Cardiac fibroblast (primary cell): ENCODE measurements at places on chromosomes 11 and 22.

GRCh38 chr11:10289765-10290380, 4.1 kb downstream of the SBF2 start:
- DNase-seq: no peak

DNA sequence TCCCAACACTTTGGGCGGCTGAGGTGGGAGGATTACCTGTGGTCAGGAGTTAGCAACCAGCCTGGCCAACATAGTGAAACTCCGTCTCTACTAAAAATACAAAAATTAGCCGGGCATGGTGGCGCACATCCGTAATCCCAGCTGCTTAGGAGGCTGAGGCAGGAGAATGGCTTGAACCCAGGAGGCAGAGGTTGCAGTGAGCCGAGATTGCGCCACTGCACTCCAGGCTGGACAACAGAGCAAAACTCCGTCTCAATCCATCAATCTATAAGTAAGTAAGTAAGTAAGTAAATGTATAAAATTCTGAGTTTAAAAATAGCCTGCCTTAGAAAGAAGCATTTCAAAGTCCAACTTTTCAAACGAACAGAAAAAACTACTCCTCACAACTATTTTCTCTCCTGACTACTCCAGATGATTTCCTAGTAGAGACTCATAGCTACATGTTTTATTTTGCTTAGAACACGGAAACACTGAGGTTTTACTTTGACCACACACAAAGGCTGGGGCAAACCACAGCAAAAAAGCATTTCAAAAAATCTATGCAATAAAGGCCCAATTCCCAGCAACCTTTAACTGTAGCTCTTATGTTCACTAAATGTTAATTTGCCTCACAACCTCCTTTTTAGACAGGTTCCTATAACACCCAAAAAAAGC, 16.3 kb downstream of the SPTY2D1 start:
- DNase-seq: peak; percentile 54

DNA sequence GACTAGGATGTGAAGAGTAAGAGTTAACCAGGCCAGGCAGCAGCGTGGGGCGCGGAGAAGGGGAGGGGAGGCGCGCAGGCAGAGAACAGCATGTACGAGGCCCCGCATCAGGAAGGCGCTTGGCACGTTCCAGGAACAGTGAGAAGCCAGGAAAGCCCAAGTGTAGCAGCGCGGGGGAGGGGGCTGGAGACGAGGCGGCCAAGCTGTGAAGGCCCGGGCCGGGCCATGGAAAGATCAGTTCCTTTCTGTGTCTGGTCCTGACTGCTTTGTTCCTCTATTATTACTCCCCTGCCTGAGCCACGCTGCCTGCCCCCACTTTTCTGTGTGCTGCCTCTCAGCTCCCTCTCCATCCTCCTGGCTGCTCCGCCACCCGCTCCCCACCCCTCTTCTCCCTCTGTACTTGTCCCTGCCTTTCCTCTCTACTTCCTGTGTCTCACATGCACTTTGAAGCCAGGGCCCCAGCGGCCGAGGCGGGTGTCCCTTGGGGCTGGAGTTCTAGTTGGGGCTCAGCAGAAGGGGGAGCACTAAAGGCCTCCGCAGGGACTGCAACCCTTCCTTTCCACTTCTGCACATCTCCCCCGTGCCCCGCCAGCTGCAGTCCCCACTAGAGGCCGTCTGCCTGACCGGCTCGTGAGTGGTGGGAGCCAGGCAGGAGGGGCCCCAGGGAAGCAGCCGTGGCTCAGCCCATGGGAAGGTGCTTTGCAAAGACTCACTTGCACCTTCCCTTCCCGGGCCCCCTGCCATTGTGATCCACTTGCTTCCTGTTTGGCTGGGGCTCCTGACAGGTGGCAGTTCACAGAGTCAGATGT, 63.7 kb downstream of the PRDM11 start:
- peak; percentile 92 for DNase-seq

DNA sequence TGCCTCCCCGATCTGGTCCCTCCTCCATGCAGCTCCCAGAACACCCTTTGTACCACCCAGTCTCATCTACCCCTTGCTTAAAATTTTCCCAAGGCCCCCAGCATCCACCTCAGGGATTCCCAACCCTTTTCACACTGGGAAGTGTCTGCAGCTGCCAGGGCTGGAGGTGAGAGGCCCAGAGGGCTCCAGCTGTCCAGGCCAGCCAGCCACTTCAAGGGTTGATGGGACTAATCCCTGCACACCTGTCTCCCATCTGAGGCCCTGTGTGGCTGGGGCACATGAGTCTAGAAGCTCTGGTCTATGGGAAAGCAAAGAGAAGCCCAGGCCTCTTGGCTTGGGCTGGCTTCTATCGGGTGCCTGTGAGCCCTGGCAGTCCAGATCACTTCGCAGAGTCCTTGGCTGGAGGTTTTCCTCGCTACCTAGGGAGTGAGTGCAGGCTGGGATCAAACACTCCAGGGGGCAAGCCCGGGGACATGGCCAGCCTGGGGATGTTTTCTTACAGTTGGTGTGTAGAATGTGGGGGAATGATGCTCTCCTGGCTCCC, 41.1 kb upstream of the TPBGL start:
- no peak for DNase-seq

DNA sequence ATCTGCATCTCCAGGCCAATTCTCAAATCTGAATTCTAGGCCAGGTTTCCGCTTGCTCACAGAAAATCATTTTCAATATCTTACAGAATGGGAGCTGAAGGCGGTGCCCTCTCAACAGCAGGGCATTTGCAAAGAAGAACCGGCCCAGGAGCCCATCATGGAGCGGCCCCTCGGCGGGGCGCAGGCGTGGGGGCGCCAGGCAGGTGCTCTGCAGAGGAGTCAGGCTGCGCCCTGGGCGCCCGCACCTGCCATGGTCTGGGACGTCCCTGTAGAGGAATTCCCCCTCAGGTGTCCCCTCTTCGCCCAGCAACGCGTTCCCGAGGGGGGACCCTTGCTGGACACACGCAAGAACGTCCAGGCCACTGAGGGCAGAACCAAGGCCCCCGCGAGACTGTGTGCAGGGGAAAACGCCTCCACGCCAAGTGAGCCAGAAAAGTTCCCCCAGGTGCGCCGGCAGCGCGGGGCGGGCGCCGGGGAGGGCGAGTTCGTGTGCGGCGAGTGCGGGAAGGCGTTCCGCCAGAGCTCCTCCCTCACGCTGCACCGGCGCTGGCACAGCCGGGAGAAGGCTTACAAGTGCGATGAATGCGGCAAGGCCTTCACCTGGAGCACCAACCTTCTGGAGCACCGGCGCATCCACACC, 11.5 kb downstream of the ZNF74 start:
- DNase-seq: no peak

DNA sequence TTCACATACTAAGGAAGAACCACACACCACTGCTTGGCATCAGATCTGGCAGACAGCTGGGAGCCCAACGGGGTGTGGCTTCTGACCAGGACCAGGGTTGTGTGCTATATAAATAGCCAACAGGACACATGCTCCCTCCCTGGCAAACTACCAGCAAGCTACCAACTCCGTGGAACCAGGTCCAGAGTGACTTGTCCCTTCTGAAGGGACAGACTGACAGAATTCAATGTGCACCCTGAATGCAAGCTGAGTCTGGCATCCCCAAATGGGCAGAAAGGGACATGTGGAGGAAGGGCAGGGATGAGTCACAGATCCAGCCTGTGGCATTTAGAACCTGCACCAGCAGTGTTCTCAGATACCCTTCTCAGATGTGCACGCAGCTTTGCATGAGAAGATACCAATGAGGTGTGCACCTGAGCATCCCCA, 92.9 kb downstream of the MICAL3 start:
- no peak for DNase-seq

DNA sequence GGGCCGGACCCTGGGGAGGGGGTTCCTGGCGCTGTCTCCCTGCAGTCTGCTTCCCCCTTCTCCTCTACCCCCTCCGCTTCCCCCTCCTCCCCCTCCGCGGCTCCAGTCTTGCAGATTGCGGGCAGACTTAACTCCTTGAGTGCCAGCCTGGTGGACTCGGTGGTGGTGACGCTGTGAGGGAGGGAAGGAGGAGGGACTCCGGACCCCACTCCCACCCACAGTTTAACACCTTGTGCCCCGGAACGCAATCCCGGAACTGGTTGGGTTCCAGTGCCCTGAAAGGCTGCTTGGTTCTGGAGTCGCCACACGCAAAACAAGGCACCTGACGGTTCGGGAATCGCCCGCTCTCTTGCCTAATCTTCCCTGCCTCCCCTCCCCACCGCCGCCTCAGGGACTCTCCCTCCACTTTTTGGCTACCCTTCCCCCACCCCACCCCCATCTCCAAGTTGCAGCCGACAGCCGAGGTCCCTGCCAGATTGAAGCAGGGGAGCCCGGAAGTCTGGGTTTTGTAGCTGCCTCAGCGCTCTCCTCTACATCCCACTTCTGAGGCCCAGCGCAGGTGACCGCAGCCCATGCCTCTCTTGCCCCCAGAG, 3.9 kb upstream of the BCL9L start:
- DNase-seq: peak; percentile 89

GRCh38 chr11:113182288-113182687, 132.1 kb upstream of the TTC12 start:
- no peak for DNase-seq

GRCh38 chr11:130396965-130397364, 31.4 kb downstream of the ADAMTS8 start:
- no peak for DNase-seq

DNA sequence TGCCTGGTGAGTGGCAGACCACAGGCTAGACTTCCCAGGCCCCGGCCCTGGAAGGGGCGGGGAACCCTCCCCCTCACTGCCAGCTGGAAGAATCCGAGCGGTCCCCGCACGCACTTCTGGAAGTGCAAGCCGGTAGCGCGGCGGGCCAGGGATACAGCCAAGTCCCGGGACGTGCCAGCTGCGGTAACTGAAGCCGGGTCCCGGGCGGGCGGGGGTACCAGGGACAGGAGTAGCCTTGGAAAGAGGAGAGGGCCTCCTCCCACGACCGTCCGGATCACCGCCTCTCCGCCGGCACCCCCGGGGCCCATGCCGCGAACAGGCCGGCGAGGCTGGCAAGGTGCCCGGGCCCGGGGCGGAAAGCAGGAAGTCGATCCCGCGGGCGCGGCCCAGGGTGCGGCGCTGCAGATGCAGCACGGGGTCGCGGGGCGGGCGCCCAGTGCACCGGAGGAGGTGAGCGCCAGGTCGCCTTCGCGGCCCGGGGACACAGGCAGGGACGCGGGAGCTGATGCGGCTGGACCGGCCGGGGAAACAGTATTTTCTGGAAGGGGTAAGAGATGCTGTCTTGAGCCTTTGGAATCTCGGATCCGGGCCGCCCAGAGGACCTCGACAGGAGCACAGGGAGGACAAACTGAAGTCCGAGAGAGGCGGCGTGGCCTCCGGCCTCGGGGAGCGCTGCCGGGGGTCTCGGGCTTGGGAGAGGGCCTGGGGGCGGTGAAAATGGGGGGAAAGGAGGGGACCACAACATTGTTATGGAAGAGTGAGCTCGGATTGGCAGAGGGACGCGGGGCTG, 783 bp upstream of the SLC35C1 start:
- DNase-seq: peak; percentile 64

DNA sequence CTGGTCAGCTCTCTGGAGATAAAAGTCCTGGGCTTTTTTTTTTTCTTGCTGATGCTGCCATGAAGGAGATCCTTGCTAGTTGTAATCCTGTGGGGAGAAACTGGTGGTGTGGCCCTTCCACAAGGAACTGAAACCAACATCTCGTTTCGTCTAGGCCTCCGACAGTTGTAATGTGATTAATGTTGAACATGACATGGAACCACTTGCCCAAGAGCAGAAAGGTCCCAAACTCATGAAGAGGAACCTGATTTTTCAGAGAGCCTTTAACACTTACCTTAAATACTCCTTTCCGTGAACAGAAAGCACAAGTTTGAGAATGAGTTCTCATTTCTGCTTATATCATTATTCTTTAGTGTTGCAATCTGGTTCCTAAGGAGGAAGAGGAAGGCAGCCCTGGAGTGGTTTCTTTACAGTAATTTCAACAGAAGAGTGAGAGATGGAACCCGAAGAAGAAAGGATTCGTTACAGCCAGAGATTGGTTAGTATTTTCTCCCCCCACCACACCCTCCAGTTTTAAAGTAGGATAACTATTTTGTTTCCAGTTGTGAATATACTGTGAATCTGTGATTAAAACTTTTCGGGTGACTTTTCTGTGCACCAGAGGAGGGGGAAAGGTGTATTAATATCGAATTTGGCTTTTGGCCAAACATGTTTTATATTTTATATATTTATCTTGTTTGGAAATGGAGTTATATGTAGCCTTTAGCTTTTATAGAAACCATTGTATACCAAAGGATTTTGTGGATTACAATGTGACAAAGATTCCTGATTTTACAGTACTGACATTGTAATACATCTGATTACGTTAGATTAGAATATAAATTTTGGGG, 2.0 kb downstream of the KDM2A start:
- peak; percentile 50 for DNase-seq

GRCh38 chr11:43579171-43579918, 101.2 kb upstream of the HSD17B12 start:
- DNase-seq: peak; percentile 21

- DNase-seq: no peak
Measured at GRCh38 chr11:9528573-9529333, 44.7 kb upstream of the WEE1 start.
